ENCODE measurements at places on chromosomes 5 and 9.

GRCh38 chr5:6728795-6729183 lies 15.6 kb downstream of the TENT4A start:
- DNase-seq, result no peak

DNA sequence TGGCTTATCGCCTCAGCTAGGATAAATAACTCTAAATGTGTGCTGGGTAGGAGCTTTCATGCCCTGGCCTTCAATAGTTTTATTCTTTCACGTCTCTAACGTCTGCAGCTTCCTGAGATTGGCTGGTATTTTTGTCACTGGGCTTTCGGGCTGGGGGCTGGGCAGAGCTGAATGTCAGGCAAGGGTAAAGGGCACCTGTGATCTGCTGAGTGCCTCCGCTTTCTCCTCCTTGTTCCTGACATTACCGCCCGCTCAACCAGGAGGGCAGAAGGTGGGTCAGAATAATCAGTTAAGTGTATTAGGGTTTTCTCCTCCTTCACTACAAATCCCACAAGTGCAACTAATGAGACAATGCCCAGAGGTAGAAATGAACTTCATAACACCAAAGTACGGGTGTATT lies 216.6 kb downstream of the TSSK1B start:
- no peak for DNase-seq

DNA sequence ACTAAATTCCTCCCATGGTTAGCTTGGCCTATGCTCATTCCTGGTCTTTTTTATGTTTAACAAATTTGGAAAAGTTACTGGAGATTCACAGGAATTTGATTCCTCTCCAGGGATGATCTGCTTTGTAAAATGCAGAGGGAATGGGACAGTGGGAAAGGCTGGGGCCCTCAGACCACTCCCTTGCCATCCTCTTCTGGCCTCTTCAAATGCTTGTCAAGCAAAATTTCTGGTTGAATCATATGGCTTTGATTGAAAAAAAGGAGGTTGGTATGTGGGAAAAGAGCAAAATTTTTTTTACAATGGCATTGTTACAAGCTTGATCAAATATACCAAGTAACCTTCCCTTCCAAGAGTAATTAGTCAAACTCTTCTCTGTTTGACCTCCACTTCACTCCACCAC lies 225.1 kb downstream of the PIK3R1 start:
- DNase-seq, result no peak

GRCh38 chr5:151958111-151958510 lies 33.5 kb upstream of the GLRA1 start:
- no peak for DNase-seq

GRCh38 chr5:79173626-79174025 lies 62.0 kb downstream of the BHMT start:
- no peak for DNase-seq

- DNase-seq, result no peak
Observed at GRCh38 chr9:88889386-88889785, 101.9 kb upstream of the S1PR3 start.

Measured in kidney (tissue), 22 donors.